T-helper 2 cell (primary cell): ENCODE measurements at places on chromosomes 3 and 15.

DNA sequence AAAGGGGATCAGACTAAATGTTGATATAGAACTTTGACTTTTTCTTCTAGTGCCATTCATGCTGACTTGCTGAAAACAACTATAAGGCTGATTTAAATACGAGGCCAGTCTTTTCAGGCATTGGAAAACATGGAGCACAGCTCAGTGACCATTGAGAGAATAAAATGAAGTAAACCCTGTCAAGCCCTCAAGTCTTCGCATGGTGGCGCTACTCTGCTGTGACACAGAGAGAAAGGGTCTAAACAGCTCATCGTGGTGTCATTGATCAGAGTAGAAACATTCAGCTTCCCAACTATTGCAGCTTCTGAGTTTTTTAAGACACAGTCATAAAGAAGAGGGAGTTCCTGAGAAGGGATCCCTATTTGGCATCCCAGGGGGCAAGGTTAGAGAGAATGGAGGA lies 716.2 kb downstream of the DIPK2A start:
- DNase-seq = no peak

DNA sequence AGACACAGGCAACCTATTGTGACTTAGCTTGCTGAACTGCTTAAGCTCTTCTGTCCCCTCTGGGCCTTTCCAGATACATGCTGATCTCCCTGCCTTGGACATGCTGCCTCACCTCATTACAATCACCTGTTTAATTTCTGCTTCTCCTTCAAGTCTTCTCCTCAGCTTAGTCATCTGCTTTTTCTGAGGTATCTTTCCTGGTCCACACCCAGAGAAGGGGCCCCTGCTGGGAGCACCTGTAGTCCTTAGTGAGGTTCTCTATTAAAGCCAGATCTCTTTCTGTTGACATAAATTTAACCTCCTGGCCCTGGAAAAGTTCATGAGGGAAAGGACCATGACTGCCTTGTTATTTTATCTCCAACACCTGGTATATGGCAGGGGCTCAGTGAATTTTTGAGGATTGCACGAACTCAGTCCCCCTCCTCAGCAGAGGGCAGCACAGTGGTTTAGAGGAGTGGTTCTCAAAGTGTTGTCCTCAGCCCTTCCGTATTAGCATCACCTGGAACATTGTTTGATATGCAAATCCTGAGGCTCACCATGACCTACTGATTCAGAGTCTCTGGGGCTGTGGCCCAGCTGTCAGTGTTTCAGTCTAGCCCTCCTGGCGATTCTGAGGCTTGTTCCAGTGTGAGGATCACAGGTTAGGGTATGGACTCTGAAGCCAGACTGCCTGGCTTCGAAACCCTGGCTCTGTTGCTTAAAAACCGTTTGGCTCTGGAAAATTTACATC lies 12.7 kb downstream of the COL6A6 start:
- no peak for DNase-seq

- DNase-seq = no peak
Measured at GRCh38 chr3:186594591-186595113, 18.2 kb upstream of the AHSG start.

DNA sequence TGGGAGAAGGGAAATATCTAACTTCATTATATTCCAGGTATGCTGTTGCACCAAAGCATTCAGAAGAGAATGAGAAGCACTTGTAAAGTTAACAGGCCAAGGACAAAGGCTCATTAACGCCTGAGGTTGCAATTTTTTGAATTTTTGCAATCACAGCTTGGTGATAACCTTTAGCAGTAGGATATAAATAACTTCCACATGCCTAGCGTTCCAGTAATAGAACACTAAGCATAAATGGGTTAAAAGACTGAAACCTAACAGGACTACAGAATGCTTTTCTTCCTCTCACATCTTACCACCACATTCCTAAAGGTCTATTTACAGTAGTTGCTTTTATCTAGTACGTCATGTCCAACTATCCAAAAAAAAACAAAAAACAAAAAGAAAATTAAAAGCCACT lies 57.4 kb upstream of the IMPG2 start:
- DNase-seq = no peak

GRCh38 chr3:12288182-12289129 lies at the start of gene PPARG:
Gene PPARG (plus strand): TSS chr3:12289070. CDS start chr3:12379712, 90,642 bp downstream.
- no peak for DNase-seq
